A549 (cell line): ENCODE measurements at places on chromosomes 16 and 17. TPM values are rescaled to one million over a fixed set of nuclear protein-coding genes. Genes with fewer than 3 reads are reported as not detected.

GRCh38 chr17:47275245-47275984, 21.8 kb downstream of the ITGB3 start:
- DNase-seq: no peak

GRCh38 chr17:79028496-79029326, 4.7 kb downstream of the C1QTNF1 start:
- no peak for DNase-seq

- DNase-seq: no peak
Measured at GRCh38 chr16:77207030-77207429, 7.8 kb downstream of the SYCE1L start.

DNA sequence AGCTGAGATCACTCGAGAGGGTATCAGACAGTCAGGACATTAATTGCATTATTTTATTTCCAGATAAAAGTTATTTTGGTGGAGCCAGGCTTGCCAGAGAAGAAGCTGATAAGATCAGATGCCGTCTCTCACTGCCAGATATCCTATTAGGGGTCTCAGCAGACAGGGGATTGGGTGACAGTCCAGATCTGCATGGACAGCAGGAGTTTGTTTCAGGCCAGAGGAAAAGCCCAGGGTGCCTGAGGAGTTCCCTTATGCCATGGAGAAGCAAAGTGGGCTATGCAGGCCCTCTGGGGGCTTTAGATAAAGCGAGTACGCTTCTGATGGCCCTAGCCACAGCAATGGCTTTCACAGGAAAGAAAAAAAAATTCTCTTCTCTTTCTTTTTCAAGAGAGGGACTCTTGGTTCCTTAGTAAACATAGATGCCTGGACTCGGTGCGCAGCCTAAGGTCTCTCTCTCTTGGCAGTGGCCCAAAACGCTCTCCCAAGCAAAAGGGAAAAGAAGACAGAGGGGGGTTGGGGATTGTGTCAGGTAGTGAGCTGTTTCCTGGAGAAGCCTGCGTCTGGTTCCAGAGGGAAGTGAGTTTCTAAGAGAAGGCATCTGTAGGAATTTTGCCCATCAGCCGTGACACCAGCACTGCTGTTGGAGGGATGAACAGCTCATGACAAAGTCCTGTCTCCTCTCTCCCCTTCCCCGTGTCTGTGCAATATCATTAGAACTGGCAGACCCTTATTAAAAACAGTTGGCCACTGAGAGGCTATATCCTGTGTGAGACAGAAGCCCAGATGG, 166.3 kb upstream of the FOXF1 start:
- no peak for DNase-seq

DNA sequence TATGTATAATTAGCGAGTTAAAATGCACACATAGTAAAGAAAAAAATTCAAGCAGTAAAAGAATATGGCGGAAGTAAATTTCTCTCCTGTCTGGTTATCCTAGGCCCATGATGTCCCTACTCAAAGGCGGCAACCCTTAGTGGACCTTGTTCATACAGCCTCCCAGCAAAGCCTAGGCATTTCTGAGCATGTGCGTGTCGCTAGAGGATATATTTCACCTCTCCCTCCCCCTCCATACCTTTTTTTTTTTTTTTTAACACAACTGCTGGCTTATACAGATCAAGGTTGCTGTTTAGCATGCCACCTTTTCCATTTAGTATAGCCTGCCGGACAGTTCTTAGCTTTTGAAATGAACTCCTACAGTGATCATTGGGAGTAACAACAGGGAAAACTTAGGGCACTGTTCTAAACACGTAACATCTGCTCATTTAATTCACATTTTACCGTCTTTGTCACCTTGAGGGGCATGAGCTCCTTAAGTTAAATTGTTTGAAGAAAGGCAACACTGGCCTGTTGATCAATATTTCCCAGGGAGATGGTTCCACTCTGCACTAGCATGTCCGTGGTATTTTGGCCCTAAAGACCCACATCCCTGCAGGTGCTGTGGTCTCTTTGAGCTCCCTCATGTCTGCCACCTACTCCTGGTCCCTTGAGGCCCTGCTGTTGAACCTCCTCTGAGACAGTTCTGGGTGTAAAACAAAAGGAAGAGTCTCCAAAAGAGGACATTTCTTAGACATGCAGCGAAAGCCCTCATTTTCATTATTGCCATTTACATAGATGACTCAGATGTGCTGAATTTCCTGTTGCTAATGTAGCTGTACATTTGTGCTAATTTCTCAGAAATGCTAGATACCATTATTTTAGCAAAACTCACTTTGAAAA, 4.1 kb upstream of the TNFRSF13B start:
- no peak for DNase-seq

ANKS4B gene
- polyA plus RNA-seq: 0.18 to 0.27 TPM (median 0.22 TPM) in 3 replicates

CDH15 gene
- polyA plus RNA-seq: 0.03 to 0.09 TPM (median 0.08 TPM) in 3 replicates

GAA gene
- polyA plus RNA-seq: 36.5 to 48.2 TPM (median 47.4 TPM) in 3 replicates

ABCC12 gene
- polyA plus RNA-seq: 0.13 TPM in 1 of 3 replicates, not detected in the others

SLC5A11 gene
- polyA plus RNA-seq: 0.30 to 0.40 TPM (median 0.38 TPM) in 3 replicates

HS3ST3A1 gene
- polyA plus RNA-seq: 0.04 to 0.17 TPM in 2 of 3 replicates, not detected in the other
